ENCODE measurements at places on chromosomes 12 and 14. TPM values are rescaled to one million over a fixed set of nuclear protein-coding genes. Genes with fewer than 3 reads are reported as not detected.

- H3K4me3 ChIP-seq = no peak overlapping the region
- DNase-seq = no peak
- no peaks in the 10 kb centered on the region for H3K27me3 ChIP-seq
Observed at GRCh38 chr12:68392376-68392775, 60.2 kb upstream of the MDM1 start.

GRCh38 chr12:578748-579419, 84.4 kb downstream of the NINJ2 start:
- no peaks in the 10 kb centered on the region for H3K36me3 ChIP-seq
- H3K4me3 ChIP-seq = no peak overlapping the region
- no peaks in the 10 kb centered on the region for H3K27me3 ChIP-seq
- no peak overlapping the region for H3K27ac ChIP-seq
- no peak for DNase-seq
- peaks cover 14% of the 10 kb centered on the region for H3K4me1 ChIP-seq

DNA sequence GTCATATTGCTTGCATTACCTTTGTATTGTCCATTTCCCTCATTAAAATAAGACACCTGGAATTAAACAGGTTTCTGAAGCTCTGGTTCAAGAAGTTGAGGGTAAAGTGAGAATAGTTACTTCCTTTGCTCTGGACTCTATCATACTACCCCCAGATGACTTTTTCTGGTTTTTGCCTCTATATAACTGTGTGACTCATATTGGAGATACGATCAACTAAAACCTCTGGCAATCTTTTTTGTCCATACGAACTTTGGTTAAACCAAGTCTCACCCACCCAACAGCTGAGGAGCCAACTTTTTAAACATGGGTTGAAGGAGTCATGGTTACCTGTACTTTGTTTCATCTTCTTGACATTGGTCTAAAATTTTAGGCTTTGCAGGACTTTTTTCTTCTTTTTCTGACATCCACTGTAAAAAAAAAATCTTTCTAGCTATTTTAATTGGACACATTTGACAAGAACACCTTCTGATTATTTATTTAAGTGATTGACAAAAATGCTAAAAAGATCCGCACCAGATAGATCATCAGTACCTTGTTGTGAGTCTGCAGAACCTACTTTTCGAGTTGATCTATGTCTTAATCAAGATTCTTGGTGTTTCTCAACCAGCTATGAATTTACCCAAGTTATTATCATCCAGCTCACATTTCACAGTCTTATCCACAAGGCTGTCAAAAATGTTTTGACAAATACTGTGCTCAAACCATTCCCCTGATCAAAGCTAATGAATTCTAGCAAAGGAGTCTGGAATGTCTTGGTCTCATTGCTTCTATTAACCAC, 166.0 kb downstream of the IPO8 start:
- no peaks in the 10 kb centered on the region for H3K36me3 ChIP-seq
- no peak overlapping the region for H3K4me3 ChIP-seq
- H3K27me3 ChIP-seq = no peaks in the 10 kb centered on the region
- no peak overlapping the region for H3K27ac ChIP-seq
- DNase-seq = no peak

RPL36AL gene
- 273 TPM for total RNA-seq

BEGAIN gene
- 2.4 TPM for total RNA-seq

Data from CD8-positive, alpha-beta memory T cell (primary cell).